Activated CD4-positive, alpha-beta memory T cell treated with anti-CD3 and anti-CD28 coated beads, Interleukin-2, amount 10 ng/mL, durations not matched to agents 7 days and 5 days (primary cell): ENCODE measurements at places on chromosomes 13 and 19. TPM values are rescaled to one million over a fixed set of nuclear protein-coding genes. Genes with fewer than 3 reads are reported as not detected.

The FGF9 gene
- total RNA-seq = 0.08 TPM

The ALOX5AP gene
- 238 TPM for total RNA-seq

The GRWD1 gene
- 27.1 TPM for total RNA-seq

The LAIR1 gene
- 56.6 TPM for total RNA-seq

The INSL3 gene
- total RNA-seq = 7.9 TPM

The ZNF20 gene
- total RNA-seq = 5.8 TPM

The TM9SF2 gene
- total RNA-seq = 88.6 TPM

The ZIK1 gene
- total RNA-seq = 6.1 TPM

The LRP3 gene
- total RNA-seq = not detected

The ATXN8OS gene
- total RNA-seq = not detected

DNA sequence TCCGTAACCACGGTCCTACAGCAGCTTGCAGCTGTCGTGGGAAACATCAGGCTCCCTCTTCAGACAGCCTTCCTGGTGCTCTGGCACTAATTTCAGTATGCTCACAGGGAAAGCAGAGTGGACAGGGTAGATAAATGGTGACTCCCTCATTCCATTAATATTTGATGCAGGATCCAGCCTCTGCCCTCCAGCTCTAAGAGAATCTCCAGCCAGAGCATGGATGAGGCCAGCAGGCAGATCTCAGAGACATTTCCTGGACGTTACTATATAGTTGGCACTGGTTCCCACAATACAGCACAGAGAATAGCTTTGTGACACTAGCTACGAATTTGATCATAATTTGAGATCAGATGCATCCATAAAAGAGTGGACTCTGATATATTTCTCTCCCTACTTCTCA is 341.4 kb downstream of the LIG4 start:
- no peak for DNase-seq

- no peak for DNase-seq
Observed at GRCh38 chr13:28049215-28049614, 51.2 kb downstream of the FLT3 start.

DNA sequence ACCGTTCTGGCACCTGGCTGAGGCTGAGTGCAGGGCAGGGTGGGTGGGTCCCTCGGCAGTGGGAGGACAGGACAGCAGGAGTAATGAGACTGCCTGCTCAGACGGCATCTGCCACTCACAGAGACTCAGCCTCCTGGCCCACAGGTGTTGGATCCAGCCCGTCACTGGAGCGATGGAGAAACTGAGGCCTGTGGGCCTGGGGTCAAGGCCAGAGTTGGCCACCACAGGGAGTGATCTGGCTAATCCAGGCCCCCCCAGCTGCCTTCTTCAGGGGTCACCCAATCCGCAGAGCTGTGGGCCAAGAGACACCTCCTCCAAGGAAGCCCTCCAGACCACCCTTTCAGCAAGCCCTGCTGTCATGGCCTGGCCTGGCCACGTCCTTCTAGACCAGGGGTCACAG is 103.7 kb upstream of the VSTM2B start:
- DNase-seq = no peak

- DNase-seq = no peak
Observed at GRCh38 chr19:341386-342127, 3.0 kb downstream of the MIER2 start.

- DNase-seq = no peak
Observed at GRCh38 chr19:1774989-1775772, 21.9 kb downstream of the ONECUT3 start.

DNA sequence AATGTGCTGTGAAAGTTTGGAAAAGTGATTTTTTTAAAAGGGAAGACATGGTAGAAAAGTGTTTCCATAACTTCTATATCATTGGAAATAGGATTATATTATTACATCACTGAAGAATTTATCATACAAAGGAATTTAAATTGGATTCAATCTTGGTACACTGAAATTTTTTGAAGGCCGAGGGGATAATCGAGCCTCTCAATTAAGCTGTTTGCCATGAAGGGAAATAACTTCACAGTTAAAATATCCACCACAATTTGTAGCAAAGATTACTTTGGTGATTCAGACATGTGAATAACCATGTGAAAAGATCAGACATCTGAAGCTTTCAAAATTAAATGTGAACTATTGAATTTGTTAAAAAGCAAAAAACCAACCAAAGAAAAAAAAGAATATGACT is 215.3 kb downstream of the KLF5 start:
- DNase-seq = no peak

DNA sequence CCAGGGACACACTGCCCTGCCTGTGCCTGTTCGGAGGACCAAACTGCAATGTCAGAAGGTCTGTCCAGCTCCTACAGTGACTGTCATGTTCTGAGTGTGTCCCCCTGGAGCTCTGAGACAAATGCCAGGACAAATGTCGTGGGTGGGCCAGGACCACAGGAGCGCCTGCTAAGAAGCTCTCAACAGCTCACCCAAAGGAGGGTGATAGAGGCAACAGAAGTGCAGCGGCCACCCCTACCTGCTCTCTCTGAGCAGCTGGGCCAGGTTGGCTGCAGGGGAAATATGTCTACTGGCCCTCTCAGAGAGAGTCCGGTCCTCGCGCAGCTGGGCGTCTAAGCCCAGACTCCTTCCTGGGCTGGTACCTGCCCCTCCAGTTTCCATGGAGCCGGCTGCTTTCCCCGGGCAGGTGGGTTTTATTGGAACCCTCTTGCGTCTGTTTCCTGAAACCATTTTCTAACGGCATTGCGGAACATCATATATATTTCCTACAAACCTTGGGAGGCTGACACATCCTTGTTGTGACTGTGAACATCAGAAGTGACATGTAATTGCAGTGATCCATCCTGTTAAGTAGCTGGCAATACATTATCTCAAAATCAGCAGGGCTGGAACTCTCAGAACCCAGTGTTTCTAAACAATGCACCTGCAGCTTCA is 78.1 kb downstream of the CHST8 start:
- DNase-seq = no peak

DNA sequence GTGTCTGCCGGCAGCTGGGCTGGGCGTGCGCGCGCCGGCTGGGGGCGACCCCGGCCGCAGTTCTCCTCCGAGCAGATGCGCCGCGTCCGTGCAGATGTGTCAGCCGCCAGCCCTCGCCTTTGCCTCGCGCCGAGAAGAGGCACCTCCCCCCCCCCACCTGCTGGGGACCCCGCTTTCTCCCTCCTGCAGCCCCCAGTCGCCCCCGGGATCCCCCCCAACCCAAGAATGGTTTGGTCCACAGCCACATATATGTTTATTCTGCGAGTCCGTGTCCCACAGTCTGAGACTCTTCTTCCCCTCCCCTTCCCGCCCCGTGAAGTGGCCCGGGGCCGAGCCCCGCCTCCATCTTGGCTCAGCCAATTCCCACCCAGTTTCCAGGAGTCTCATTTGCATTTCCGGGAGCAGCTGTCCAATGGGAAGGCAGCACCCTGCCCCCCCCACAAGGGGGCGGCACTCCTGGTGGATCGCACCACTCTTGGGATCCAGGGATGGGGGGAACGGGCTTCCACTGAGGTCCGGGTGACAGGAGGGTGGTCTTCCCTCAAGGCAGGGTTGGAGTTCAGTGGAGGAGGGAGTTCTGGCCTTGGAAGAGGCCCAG is 8.6 kb downstream of the ISOC2 start:
- DNase-seq = peak; percentile 42

GRCh38 chr19:24101459-24102115 is 14.6 kb downstream of the ZNF254 start:
- no peak for DNase-seq

- peak; percentile 40 for DNase-seq
Observed at GRCh38 chr13:30690282-30691188, 44.8 kb upstream of the ALOX5AP start.

- DNase-seq = no peak
Observed at GRCh38 chr13:65964672-65965071, 1265.5 kb downstream of the PCDH9 start.

GRCh38 chr19:30119180-30119908 is 177.3 kb downstream of the URI1 start:
- no peak for DNase-seq

GRCh38 chr19:18558202-18558555 is 509 bp downstream of the KXD1 start:
- DNase-seq = no peak

GRCh38 chr19:5697890-5698634 is 8.0 kb downstream of the RPL36 start:
- DNase-seq = no peak

DNA sequence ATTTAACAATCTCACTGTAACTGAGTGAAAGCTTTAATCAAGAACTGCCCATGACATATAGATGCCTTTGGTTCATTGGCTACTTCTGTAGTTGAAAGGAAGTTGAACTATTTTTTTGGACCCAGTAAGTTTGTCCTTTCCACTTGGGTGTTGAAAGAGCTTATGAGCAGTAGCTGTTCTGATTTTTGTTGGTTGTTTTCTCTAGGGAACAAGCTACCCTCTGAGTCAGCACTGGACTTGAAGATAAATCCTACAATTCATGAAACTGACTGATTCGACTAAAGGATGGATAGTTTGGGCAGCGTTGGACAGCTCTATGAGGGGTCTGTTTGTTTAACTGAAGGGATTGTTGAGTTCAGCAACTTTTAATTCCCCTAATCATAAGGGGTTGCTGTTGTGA is 101.0 kb downstream of the PAN3 start:
- DNase-seq = no peak

DNA sequence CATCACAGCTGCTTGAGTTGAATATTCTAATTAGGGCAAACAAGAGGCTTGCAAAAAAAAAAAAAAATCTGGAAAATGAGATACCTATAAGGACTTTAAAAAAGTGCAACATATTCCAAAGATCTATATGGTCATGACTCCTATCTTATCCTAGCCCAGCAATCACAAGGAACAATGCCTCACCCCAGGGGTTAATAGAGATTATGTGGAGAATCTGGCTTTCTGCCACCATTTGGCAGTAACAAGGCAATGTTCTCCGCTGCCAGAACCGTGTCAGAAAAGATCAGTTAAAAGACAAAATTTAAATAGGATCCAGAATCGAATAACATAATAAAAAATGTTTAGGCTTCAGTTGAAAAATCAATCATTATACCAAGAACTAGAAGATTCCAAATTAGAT is 1643.2 kb upstream of the PRR20A start:
- DNase-seq = no peak

- DNase-seq = no peak
Observed at GRCh38 chr13:97329331-97329730, 104.6 kb upstream of the RAP2A start.

DNA sequence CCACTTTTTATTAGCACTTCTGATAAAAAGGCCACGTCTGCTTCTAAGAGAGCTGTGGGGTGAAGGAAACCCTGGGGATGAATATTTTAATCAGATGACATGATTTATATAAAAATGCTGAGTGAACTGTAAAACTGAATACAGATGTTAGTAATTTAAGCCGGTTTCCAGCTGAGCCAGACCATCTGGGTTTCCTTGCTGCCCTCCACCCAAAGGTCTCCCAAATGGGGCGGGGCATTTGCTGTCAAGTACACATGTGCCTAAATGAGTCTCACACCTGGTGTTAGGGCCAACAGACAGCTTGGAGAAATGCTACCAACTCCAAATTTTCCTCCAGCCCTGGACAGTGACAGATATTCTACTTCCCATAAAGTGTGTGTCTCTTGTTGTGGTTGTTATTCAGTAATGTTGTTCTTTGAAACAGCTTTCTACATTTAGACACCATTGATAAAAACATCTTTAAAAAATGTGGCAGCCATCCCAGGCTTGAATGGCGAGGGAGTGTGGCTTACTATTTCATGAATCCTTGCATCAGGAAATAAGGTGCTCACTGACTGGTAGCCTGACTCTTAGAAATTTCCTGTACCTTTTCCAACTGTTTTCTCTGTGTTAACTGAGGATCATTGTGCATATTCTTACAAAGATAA is 350.4 kb downstream of the MTUS2 start:
- no peak for DNase-seq

- no peak for DNase-seq
Observed at GRCh38 chr19:10977742-10978092, 16.9 kb downstream of the SMARCA4 start.

DNA sequence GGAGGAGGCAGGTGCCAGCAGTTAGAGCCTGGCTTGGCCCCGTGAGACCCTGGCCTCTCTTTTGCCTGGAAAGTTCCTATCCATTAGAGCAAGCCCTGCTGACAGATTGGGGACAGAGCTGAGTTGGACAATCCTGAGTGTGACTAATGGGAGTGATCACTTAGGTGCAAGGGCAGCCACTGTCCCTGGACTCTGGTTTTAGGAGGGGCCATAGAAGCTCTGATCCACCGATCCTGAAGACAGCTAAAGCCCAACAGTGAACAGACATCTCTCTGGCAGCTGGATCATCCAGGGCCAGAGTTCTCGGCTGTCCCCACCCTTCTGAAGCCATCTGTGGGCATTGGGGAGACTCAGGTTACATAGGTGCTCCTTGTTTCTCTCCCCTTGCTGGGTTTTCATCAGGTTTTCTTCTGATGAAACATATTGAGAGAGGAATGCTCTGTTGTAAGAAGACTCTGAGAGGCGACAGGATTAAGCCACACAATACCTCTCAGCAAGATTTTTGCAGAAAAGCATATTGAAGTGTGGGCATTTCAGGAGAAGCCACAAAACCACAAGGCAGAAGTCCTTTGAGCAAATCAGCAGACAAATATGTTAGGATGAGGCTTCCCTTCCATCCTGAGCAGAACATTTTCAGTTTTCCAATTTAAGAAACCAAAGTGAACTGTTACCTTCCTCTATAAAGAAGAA is 288.0 kb upstream of the MAB21L1 start:
- DNase-seq = no peak

DNA sequence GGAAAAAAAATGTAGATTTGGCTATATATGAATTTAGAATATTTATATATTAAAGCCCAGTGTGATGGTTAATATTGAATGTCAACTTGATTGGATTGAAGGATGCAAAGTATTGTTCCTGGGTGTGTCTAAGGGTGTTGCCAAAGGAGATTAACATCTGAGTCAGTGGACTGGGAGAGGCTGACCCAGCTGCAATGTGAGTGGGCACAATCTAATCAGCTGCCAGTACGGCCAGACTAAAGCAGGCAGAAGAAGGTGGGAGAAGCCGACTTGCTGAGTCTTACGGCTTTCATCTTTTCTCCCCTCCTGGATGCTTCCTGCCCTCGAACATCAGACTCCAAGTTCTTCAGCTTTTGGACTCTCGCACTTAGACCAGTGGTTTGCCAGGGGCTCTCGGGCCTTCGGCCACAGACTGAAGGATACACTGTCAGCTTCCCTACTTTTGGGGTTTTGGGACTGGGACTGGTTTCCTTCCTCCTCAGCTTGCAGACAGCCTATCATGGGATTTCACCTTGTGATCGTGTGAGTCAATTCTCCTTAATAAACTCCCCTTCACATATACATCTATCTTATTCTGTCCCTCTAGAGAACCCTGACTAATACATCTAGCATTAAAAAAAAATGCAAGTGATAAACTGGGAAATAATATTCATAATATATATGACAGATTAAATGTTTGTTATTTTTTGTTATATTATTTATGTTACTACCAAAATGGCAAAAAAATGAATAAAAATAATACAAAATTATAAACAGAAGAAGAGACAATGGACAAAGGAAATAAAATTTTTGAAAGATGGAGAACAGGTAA is 122.4 kb downstream of the DLEU7 start:
- DNase-seq = no peak

DNA sequence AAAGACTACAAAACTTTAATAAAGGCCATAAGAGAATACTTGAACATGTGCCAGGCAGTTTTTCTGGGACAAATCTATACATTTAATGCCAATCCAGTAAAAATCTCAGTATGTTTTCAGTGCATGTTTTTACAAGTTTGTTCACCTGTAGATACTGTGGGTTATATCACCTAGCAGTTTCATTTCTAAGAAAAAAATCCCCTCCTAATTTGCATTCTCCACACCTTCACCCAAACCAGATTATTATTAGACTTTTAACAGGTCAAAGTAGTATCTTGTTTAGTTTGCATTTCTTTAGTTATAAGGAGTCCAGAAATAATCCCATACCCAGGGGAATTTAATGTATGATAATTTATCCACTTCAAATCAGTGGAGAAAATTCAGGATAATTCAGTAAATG is 17.0 kb upstream of the LPAR6 start:
- DNase-seq = no peak
